ENCODE measurements at places on chromosomes 12 and 14. TPM values are rescaled to one million over a fixed set of nuclear protein-coding genes. Genes with fewer than 3 reads are reported as not detected.

DNA sequence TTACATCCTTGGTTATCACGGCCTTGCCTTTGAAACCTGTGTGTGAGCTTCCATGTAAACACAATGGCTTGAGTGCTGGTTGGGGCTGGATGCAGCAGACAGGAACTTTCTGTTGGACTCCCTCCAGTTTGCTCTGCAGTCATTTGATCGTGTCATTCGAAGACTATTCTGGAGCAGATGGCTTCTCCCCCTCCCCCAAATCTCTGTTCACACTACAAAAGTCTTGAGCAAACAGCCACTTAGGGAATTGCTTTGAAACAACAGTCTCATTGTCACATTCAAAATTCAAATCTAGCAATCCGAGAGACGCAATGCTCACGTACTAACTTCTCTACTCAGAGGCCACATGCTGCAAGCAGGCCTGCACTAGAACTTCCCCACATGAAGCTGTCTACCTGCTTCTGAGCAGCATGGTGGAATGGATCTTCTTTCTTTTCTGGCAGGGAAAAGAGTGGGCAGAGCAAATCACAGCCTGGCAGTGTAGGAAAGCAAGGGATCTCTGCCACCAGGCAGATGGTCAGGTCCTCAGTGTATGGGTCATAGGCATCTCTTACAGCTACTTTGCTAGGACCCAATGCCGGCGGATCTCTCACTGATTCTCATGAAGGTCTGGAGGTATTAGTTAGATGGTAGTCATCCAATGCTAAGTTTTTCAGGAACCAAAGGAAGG, 214.2 kb downstream of the PPM1H start:
- no peak for DNase-seq

Gene DCTN2
- 64.6 TPM for total RNA-seq

Gene RNASE1
- total RNA-seq = 369 TPM

DNA sequence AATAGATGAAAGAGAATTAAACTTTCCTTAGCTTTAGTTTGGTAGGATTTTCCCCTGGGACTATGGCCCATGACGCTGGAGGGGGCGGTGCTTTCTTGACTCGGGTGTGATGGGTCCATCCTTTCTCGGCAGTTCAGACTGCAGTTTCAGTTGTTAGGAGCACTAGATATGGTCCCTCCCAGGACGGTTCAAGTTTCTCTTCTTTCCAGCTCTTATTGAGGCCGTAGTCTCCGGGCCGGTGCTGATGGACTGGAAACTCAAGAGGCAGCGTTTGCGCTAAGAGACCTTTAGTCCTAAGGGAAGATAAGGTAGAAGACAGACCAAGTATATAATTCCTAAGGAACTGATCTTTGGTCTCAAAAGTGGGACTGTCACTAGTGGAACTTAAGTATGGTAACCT, 111.2 kb downstream of the RIN3 start:
- DNase-seq = no peak

Gene COQ5
- total RNA-seq = 11.1 TPM

Gene SLC6A12
- total RNA-seq = 0.37 TPM

DNA sequence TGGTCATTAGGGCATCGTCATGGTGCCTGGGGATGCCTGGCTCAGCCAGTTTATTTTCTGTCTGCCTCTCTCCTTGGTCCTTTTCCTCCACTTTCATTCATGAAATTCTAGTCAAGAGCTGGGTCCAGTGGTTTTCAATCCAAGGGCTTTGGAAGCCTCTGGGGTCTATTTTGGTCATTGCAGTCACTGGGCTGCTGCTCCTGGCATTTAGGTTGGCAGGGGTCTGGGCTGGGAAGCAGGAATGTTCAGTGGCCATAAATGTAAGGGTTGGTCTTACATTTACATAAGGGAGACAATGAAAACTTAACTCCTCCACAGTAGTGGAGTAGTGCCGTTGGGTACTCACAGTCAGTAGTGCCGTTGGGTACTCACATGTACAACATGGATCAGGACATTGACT, 48.1 kb downstream of the PTPN11 start:
- no peak for DNase-seq

DNA sequence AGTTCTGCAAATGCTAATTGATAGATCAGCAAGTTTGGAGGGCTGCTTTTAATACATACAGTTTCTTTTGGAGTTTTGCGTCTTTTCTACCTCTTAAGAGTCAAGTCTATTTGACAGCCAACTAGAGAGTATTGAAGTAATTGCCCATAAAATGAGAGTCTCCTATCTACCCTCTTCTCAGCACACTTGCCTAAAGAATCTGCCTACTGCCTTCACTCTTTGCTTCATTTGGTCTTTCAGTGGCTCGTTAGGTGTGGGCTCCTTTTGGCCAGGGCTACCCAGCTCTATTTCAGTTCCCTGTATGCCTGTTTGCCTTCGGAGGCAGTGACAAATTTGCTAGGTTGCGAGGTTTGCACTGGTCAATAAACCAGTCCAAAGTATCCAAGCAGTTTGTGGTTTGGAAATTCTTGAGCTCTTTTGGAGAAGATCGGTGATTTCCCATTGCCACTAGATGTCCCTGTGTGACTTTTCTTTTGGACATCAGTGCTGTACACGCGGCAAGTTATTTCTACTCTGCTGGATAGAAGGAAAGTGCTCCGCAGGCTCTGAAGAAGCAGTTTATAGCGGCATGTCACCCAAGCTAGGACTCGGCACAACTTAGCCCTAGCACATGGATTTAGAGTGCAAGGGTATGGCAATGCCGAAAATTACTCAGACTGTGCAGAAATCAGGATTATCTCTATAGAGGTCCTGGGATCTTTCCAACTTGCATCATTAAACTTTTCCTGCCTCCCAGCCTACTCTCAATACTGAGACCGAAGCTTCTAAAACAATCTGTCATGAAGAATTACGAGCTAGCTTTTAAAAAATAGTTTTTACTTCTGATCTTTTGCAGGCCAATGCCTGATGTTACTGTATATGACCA, 38.6 kb downstream of the MGST1 start:
- no peak for DNase-seq

Gene ARHGAP9
- total RNA-seq = 3.5 TPM

Gene PAH
- 9.9 TPM for total RNA-seq

DNA sequence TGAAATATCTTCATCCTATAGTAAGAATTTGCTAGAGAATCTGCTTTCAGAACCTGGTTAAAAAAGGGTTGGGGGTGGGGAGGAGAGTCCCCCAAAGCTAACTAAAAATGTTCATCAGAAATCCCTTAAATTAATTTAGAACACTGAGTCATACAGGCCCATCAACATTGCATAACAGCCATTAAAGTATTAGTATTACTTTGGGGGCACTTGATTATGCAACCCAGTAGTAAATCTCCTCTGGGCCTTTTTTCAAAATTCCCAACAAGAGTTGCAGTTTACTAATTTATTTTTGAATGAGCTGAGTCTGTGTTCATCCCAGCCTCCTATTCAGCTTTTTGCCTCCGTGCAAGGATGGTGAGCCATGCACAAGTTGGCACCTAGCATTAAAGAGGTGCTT, 8.8 kb upstream of the SLC24A4 start:
- DNase-seq = no peak

- DNase-seq = no peak
Measured at GRCh38 chr12:56941299-56942017, 7.2 kb upstream of the SDR9C7 start.

Gene FBXO33
- total RNA-seq = 5.1 TPM

DNA sequence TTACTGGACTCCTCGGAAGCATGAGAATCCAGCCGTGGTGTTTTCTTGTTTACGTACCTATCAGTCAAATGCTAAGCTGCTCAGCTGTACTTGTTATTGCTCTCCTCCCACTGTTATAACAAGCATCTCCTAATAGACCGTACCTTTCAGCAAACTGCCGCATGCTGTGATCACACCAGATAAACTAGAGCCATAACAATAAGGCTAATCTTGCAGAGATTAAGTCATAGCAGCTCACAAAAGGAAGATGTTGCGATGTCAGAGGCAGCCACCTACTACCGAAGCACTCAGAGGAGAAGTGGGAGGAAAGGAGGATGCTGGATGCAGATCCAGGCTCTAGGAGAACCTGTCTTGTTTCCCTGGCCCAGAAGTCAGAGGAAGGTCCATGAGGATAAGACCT, 196.0 kb downstream of the GALC start:
- no peak for DNase-seq

Gene DNM1L
- total RNA-seq = 15.6 TPM

Gene CLEC4C
- not detected for total RNA-seq

Gene NDUFB1
- total RNA-seq = 44.6 TPM

- no peak for DNase-seq
Measured at GRCh38 chr12:22505826-22506225, 38.5 kb downstream of the C2CD5 start.

Gene TRHDE
- total RNA-seq = 17.1 TPM

- DNase-seq = no peak
Measured at GRCh38 chr12:79842630-79843029, 92.3 kb downstream of the PPP1R12A start.

DNA sequence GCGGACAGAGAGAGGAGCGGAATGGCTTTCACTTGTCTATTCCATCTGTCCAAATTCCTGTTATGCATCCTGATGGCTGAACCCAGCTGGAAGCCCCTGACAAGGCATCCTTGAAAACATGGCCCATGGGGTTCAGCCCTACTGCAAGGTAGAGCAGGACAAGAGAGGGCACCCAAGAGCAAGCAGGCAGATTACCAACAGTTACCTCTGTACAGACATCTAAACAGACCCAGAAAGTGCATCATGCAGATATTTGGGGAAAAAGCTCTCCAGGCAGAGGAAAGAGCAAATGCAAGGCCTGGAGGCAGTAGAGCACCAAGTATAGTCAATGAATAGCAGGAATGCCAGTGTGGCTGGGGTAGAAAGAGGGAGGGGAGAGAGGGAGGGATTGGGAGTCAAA, 407.5 kb downstream of the PCNX1 start:
- no peak for DNase-seq

DNA sequence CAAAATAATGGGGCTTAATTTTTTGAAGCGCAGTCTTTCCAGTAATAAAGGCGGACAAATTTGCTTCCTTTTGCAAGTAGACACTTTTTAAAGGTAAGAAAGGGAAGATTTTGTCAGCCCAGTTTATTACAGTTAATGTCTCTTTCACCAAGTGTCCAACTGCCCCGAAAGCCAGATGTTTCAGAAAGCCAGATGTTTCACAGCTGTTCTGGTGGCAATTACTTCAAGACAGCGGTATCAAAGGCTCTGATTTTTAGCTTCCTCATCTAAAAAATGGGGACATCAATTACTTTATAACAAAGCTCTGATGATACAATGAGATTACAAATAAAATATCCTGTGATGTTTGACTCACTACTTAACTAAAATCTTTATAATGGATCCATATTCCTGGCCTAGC, 1.0 kb downstream of the WBP11 start:
- DNase-seq = no peak

GRCh38 chr12:98373025-98373554, 142.3 kb upstream of the TMPO start:
- no peak for DNase-seq

DNA sequence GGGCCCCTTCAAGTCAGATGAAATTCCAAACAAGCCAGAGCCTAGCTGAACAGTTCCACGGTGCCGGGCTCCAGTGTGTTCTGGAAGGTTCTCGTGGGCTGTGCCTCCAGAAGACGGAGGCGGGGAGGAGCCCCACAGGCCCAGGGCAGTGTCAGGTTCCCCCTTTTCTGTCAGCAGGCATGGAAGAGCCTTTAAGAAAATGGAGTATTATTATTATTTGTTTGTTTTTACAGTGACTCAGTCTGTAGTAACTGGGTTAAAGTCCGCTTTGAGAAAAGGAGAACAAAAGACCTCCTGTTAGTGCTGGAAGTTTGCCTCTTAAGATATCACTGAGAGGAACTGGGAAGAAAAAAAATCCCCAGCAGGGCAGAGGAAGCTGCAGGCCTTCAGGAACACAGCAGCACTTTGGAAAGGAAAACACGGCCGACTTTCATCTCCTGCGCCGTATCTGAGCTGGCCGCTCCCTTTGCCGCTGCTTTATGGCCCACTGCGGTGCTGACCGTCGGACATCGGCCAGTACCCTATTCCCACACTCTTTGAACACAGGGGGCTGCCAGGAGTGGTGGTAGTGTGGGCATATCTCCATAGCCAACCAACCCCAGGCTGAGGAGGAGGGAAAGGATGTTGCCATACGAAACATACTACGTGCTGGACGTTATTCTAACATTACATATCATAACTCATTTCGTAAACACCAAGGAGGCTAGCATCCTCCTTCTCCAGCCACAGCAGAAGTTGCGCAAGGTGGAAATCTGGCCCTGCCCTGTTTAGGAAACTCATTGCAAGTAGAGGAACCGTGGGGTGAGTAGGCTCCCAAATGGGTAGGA, 194.0 kb downstream of the ZFP36L1 start:
- peak; percentile 74 for DNase-seq

DNA sequence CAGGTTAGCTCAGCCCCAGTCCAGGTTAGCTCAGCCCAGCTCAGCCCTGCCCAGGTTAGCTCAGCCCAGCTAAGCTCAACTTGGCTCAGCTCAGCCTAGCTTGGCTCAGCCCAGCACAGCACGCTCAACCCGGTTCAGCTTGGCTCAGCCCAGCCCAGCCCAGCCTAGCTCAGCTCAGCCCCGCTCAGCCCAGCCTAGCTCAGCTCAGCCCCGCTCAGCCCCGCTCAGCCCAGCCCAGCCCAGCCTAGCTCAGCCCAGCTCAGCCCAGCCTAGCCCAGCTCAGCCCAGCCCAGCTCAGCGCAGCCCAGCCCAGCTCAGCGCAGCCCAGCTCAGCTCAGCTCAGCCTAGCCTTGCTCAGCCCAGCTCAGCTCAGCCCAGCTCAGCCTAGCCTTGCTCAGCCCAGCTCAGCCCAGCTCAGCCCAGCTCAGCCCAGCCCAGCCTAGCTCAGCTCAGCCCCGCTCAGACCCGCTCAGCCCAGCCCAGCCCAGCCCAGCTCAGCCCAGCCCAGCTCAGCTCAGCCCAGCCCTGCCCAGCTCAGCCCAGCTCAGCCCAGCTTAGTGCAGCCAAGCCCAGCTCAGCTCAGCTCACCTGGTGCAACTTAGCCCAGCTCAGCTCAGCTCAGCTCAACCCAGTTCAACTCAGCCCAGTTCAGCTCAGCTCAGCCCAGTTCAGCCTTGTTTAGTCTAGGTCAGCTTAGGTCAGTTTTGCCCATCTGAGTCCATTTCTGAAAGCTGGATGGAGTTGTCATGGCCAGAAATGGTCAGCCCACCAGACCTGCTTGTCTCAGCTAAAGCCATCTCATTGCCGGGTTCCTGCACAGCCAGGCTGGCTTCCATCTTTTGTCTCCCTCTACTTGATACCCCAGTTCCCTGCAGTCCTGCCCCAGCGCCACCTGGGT, 333.6 kb downstream of the TMEM121 start:
- DNase-seq = peak; percentile 67
